ENCODE measurements at places on chromosomes 1 and 21.

DNA sequence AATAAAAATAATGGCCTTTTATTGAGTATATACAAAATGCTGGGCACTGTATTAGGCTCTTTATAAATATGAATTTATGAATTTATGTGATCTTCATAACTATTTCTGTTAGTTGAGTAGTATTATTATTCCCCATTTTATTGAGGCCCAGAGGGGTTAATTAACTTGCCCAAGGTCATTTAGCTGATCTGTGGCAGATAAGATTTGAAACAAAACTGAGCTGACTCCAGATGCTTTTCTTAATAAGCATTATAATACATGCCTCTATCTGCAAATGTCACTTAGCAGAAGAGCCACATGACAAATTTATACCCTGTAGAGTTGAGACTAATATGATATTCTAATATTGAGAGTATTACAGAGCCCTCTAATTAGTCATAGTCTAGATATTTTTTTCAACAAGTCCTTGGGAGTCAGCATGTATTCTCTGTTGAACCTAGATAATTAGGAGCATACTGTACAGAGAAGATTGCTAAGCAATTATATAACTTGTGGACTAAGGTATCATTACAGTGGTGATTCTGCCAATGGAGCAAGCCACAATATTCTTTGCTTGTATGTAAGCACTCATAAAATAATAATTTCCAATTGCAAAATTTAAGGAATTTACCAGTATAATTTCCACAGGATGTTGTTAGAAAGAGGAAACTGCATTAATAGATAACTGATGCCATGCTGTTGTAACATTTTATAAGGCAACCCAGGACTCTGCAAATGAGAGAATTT is 112.0 kb downstream of the LRRC40 start:
- DNase-seq, result no peak

GRCh38 chr1:10084045-10084444 is 51.3 kb downstream of the UBE4B start:
- DNase-seq, result no peak

DNA sequence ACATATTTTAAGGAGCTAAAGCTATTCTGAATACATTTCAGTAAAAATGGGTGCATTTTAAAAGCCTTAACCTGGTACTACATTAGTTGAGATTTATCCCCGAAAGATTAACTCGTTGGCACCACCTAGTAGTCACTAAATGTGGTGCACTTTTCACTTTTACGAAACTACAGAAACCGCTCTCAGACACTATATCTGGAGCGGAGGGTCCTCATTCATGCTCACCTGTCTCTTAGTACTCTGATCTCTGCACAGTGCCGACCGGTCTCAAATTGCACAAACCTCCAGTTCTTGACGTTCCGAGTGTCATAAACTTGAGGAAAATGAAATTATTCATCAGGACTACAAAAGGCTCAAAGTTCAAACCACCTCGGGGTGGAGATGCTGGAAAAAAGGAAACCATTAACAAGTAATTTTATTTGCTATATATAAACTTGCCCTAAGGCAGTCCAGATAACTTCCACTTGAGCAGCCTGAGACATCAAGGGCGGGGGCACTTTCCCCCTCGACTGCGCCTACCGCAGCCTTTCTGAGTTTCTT is 722 bp downstream of the LZIC start:
- DNase-seq, result peak; percentile 47

- DNase-seq, result no peak
These were observed 25.9 kb upstream of the RCAN1 start for GRCh38 chr21:34640858-34641257.

DNA sequence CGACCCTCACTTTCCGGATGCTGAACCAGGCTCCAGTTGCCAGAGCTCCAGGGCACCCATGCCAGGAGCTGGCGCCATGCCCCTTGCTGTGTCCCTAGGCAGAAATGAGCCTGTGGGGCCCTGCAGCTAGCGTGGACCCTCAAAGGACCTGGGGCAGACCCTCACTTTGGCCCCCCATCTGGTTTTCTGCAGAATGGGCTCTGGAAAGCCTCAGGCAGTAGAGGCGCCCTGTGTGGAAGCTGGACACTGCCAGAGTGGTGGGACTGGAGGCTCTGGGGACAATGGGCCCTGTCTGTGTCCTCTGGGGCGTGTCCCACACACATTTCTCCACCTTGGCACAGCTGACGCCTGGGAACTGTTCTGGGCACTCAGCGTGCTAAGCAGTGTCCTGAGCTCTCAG is 6.3 kb upstream of the AURKAIP1 start:
- DNase-seq, result no peak

DNA sequence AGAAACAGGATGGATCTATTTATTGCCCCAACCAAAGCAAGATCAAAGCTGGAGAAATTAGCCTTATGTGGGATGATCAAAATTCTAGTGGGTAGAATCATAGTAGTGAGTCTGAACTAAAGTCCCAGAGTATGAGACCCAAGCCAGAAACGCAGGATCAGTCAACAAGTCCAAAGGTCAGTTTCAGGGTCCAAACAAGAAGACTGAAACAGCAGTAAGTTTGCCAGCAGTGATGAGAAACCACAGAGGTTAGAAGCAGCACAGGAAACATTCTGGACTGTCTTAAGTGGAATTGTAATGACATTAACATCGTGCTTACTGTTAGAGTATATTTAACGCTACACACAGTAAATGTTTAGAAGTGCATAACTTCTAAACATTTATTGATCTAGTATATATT is 251.0 kb downstream of the LRRIQ3 start:
- DNase-seq, result no peak

DNA sequence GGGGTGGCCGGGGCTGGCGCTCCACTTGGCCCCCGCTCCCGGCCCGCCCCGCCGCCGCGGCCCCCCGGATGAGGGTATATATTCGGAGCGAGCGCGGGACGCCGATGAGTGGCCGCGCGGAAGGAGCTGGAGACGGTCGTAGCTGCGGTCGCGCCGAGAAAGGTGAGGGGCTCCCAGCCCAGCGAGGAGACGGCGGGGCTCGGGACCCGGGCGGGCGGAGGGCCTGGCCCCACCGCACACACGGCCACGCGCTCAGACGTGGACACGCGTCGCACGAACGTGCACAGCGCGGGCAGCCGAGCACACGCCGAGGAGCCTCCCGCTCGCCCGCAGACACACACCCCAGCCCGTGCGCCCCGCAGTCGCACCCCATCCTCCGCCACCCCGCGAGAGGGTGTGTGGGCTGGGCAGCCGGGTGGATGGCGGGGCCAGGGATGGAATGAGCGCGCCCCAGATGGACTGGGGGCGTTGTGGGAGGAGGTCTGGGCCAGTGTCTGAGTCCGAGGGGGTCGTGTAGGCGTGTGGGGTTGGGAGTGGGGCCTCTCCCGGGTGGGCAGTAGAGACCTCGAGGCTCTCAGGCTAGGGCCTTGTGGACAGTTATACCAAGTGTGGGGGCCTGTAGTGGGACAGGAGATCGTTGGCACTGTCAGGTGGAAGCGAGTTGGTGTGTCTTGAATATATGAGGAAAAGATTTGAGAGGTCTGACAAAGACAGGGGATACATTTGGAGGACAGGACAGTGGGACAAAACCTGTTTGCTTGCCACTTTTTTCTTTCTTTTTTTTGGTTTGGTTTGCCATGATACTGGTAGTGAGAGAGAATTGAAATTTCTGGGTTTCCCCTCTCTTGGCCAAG is at the start of gene UAP1:
Gene UAP1, plus strand, starts transcription at position 107 of the 854 bp plus-strand sequence. CDS start 4,347 bp downstream, outside the sequence.
- DNase-seq, result peak; percentile 62

GRCh38 chr1:192810253-192810880 is 1.5 kb downstream of the RGS2 start:
- peak; percentile 17 for DNase-seq

DNA sequence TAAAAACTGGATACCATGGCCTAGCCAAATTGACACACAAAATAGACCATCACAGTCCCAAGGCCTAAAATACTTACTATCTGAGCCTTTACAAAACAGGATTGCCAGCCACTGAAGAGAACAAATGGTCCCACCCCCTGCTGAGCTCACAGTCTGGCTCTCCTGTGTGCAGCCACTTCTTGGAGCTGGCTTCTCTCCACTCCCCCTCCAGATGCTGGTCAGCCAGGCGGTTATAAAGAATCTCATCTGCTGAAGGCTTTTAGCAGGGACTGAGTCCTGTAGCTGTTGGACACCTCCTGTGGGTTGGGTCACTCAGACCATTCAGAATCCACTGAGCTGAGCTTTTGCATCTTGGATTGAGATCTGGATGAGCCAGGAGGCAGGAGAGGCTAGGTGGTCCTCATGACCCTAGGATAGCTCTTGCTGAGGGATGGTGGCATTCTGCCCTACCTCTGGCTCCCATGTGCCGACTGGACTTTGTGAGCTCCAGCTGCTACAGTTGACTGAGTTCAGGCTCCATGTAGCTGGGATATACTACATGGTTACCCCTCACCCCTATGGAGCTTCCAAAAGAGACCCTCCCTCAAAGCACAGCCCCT is 16.1 kb downstream of the OXCT2 start:
- no peak for DNase-seq

- DNase-seq, result no peak
These were observed 292.9 kb downstream of the PTGER3 start for GRCh38 chr1:70754701-70755100.

GRCh38 chr1:66372522-66373101 is 161.3 kb upstream of the SGIP1 start:
- no peak for DNase-seq

DNA sequence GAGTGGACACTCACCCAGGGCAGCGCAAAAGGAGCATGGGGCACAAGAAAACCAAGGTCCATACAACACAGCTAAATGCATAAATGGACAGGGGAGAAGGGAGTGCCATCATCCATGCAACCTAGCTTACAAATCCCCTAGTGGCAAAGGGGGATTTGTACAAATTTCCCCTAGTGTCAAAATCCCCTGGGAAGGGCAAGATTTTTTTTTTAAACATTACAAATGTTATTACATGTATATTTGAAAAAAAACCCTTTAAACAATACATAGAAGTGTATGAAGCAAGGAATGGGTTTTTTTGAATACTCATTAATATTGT is 89.6 kb upstream of the IVNS1ABP start:
- DNase-seq, result no peak

GRCh38 chr1:204885288-204885711 is 14.6 kb downstream of the NFASC start:
- no peak for DNase-seq

GRCh38 chr1:219123036-219123435 is 50.6 kb upstream of the LYPLAL1 start:
- DNase-seq, result no peak

DNA sequence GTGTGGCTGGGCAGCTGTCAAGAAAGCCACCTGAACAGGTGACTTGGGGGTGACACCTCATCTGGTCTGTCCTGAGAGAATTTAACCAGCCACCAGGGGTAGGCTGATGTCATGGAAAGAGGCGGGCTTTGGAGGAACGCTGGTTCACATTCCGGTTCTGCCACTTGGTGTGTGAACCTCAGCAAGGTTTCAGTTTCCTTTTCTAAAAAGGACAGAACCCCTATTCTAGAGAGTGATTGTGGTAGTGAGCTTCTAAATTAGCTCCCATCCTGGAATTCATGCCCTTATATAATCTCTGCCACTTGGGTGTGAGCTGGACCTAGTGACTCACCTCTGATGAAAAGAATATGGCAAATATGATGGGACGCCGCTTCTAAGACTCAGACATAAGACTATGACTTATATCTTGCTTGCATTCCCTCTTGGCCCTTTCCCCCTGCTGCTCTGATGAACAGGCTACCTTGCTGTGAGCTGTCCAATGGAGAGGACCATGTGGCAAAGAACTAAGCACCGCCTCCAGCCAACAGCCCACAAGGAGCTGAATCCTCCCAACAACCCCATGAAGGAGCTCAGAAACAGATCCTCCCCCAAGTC is 332.1 kb downstream of the RRAGC start:
- DNase-seq, result peak; percentile 33

DNA sequence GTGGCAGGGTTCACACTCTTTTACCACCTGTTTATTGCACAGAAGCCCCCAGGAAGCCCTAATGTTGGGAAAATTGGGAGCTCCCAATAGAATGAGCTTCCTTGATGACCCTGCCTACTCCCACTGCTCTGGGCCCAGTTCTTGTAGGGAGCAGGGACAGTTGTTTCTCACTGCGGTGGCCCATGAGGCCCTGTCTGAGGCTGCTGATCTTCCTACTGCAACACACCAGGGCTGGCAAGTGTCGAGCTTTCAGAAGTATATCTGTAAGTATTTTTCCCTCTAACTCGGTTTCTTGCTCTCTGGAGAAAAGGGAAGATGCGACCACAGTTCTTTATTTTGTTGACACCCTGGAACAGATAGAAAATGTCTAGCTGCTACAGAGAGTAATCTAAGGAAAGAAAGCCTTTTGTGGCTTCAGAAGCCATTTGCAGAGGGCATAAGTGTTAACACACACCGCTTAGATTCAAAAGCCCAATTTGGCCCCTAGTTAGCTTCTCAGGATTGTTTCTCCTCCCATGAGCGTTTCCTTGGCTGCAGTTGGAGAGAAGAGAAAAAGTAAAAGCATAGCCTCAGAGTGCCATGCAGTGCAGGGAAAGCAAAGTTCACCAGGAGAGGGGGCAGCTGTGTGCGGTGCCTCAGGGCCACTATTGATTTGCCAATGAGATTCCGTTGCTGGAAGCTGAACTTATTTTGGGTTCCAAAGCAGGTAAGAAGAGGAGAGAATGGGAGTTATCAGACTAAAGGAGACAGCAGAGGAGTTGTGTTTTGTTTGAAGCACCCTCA is 102.6 kb downstream of the SELENOF start:
- DNase-seq, result no peak

- no peak for DNase-seq
These were observed 54.0 kb upstream of the CNN3 start for GRCh38 chr1:94980582-94981574.

GRCh38 chr1:164733070-164733469 is 174.1 kb downstream of the PBX1 start:
- DNase-seq, result no peak

DNA sequence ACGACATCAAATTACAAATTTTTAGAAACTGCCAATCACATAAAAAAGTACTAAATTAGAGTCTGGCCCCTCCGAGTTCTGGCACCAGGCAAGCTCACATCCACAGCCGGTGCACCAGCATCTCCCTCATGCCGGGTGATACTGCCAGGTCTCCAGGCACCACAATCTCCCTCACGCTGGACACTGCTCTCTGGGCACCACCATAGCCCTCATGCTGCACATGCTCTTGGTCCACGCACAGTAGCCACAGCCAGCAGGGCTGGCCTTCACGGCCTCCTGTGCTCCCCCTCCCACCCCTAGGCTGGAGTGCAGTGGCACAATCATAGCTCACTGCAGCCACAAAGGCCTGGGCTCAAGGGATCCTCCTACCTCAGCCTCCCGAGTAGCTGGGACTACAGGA is 65.5 kb downstream of the AKT3 start:
- DNase-seq, result no peak

DNA sequence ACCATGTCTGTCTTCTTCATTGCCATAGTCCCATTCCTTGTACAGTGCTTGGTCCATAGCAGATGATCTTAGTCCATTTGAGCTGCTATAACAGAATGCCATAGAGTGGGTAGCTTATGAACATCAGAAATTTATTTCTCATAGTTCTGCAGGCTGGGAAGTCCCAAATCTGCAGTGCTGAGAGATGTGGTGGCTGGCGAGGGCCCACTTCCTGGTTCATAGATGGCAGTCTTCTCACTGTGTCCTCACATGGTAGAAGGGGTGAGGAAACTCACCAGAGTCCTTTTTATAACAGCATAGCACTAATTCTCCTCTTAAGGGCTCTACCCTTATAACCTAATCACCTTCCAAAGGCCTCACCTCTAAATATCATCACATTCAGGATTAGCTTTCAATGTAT is 23.1 kb upstream of the RAP1A start:
- no peak for DNase-seq

GRCh38 chr1:16981269-16981849 is 939 bp upstream of the MFAP2 start:
- DNase-seq, result no peak
